CD4-positive, alpha-beta T cell treated with Interleukin-17A for 1 hour (primary cell): ENCODE measurements at places on chromosomes 12 and 14.

- peak; percentile 63 for DNase-seq
These were observed at the start of gene TMEM30B for GRCh38 chr14:61281186-61281947. TSS of gene TMEM30B (minus strand) at chr14:61281338. CDS start at chr14:61281147, 191 bp downstream.

DNA sequence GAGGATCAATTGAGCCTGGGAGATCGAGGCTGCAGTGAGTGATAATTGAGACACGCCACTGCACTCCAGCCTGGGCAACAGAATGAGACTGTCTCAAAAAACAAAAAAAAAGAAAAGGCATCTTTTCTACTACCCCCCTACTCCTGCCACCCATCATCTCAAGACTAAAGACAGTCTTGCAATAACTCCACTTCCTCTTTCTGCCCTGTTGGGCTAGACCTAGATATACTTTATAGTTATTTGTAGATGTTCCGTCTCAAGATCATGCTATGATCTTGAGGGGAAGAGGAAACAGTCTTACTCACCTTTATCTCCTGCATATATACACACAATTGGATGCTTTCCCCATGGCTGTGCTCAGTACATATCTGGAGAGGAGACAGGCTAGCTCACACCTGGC is 12.1 kb upstream of the ESPL1 start:
- DNase-seq, result no peak

- DNase-seq, result no peak
These were observed 141.9 kb downstream of the BICD1 start for GRCh38 chr12:32248441-32249140.

DNA sequence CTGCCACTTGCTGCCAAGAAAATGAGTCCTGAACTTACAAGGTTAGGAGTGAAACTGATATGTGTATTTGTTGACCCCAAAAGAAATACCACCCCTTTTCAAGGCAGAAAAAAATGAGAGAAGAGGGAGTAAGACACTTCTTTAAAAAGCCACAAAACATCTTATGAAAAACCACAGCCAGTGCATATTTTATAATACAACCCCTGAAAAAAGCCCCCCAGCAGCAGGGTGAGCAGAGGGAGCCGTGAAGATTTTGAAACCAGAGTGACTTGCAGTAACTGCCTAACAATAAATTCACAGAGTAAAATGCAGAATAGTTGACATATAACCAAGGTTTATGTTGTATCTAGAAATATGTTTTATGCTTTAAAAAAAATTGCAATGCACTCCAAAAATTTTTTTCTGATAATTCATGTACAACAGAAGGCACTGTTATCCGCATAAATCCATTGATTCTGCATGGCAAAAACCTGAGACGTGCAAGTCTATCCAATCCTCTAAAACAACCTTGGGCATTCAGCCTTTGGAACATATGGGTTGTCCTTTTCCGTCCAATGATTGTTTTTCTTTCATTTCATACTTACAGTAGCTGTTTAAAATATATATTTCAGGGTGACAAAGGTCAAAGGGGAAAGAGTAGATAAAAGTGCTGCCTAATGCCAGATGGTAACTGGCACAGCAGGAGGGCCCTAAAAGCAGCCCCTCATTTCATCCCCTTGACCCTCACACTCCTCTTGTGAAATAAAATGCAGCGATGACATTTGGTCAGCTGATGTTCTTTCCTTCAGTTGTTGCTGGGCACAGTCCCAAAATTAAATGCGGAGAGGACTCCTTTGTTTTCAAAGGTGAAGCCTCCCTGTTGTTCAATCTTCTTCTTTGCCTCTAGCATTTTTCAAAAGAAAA is 65.3 kb downstream of the IPO8 start:
- DNase-seq, result no peak

GRCh38 chr14:100149851-100150611 is 9.4 kb downstream of the DEGS2 start:
- DNase-seq, result no peak

DNA sequence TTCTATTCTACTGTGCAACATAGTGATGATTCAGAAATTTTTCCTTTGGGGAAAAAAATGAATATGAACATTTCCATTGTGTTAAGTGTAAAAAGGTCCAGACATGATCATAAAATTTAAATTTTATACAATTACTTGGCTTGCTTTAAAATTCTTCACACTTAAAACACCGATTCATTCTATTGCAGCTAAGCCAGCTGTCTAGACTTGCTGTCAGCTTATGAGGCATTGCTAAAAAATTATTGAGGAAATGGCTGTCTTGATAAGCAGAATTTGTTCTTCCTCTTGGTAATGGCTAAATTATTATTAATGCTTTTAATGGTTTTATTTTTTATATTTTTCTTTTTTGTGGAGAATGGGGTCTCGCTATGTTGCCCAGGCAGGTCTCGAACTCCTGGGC is 1.8 kb downstream of the LYSET start:
- no peak for DNase-seq

GRCh38 chr12:24861766-24862540 is 86.9 kb downstream of the BCAT1 start:
- DNase-seq, result no peak

GRCh38 chr12:67388331-67389138 is 119.4 kb downstream of the CAND1 start:
- DNase-seq, result no peak

GRCh38 chr12:66776974-66777373 is 98.1 kb upstream of the GRIP1 start:
- DNase-seq, result peak; percentile 43

DNA sequence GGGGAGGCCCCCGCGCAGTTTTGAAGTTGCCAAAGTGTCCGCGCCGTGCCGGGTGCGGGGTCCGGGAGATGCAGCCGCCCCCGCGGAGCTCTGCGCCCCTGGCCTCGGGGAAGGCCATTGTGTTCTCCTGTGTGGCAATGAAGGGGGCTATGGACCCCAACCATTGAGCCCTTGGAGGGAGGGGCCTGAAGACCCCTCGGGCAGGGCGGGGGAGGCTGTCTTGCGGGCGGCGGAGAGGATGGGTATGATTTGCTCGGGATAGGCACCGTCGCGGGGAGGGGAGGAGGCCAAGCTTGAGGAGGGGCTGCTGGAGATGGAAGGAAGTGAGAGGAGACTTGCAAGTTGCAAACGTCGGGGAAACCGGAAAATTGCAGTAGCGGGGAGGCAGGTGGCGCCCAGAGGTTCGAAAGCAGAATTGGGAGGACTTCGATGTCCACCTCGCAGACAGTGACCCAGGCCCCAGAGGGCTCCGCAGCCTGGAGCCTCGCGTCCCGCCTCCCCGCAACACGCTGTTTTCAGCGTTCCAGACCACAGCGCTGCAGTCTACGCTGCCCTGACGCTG is 25.4 kb downstream of the BCL11B start:
- peak; percentile 66 for DNase-seq

GRCh38 chr14:60721326-60722106 is 2.6 kb downstream of the SIX4 start:
- peak; percentile 32 for DNase-seq

DNA sequence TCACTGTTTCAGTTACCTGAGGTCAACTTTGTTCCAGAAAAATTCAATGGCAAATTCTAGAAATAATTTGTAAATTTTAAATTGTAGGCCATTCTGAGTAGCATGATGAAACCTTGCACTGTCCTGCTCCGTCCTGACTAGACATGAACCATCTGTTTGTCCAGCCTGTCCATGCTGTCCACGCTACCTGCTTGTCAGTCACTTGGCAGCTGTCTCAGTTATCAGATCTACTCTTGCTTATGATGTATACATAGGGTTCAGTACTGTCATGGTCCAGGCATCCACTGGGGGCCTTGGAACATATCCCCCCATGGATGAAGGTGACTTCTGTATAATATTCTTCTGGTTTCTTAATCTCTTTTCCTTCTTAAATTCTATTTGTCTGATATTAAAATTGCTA is 14.1 kb upstream of the EVL start:
- DNase-seq, result no peak

DNA sequence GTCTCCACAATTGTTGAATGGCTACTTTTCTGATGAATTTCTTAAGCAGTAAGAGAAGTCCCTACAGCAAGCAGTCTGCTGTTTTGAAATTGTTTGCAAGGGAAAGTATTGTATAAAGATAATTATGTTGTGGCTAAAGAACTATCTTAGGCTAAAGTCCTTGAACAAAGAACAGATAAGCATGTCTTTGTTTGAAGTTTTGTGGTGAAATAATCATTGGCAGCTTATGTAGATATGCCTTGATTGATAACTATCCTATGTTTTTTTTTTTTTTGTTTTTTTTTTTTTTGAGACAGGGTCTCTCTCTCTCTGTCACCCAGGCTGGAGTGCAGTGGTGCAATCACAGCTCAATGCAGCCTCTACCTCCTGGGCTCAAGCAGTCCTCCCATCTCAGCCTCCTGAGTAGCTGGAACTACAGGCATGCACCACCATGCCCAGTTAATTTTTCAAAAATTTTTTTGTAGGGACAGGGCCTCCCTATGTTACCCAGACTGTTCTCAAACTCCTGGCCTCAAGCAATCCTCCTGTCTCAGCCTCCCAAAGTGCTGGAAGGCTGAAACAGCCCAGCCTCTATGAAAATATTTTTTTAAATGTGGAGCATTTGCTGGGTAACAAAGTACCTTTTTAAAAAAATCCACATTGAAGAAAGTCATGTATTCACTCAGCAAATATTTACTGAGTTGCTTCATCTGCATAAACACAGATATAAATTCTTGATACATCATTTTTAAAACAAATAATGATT is 80.8 kb downstream of the LLPH start:
- DNase-seq, result no peak

- DNase-seq, result peak; percentile 10
These were observed 21.7 kb downstream of the AICDA start for GRCh38 chr12:8590842-8591545.

DNA sequence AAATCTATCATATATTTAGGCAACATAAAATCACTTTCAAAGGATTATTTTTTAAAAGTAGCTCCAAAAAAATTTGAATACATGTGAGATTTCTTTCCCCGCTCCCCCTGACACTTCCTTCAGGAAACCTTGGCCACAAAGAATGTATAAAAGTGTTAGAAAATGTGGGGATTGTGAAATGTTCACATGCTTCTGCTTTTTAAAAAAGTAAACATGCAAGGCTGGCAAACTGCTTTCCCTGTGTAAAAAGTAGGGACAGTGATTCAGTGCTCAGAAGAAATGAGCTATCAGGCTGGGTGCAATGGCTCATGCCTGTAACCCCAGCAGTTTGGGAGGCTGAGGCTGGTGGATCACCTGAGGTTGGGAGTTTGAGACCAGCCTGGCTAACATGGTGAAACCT is 26.6 kb downstream of the MBIP start:
- DNase-seq, result no peak

DNA sequence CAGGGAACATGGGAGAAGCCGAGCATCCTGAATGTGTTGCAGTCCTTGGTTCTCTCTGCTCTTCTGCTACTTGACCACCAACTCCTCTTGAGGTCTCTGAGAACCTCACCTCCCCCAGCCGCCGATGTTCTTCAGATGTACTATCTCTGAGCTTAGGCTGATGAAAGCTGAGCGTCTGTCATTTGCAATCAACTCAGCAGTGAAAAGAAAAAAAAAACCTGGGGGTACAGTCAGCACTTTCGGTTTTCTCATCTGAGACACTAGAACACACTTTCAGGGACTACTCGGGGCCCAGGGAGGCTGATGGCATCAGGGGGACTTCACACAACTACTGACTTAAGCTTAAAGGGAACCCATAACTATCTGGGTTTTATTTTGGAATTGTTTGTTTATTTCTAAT is 9.6 kb upstream of the FLVCR2 start:
- DNase-seq, result no peak

DNA sequence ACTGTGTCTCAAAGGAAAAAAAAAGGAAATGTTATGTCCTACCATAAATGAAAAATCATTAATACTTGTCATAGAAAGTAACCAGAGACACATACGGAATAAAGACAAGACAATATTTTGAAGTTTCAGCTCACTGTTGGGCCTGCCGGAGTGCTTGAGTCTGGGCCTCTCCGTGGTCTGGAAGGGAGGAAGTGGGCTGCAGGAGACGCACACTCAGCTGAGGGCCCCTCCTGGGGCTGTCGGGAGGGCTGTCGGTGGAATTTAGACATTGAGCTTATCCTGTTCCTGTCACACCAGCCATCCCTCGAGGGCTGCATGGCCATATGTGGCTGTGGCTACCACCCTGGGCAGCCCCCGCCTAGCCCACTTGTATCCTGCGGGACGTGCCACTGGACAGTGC is 80.6 kb downstream of the DDX51 start:
- no peak for DNase-seq

DNA sequence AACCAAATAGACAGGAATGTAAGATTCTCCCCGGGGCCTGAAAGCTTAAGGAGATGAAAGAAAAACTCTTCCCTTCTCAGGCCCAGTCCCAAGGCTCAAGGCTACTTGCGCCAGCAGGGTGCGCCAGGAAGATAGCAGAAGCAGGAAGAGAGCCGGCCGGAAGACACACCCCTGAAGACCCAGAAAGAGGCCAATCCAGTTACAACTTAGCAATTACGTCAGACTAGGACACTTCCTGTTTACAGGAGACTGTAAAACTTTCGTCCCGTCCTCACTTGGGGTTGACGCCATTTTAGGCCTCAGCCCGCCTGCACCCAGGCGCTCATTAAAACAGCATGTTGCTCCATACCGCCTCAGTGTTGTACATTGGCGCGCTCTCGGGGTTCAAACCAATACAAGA is 9.4 kb downstream of the COX16 start:
- DNase-seq, result no peak

- DNase-seq, result no peak
These were observed 17.3 kb downstream of the TMEM132D start for GRCh38 chr12:129886541-129886940.

DNA sequence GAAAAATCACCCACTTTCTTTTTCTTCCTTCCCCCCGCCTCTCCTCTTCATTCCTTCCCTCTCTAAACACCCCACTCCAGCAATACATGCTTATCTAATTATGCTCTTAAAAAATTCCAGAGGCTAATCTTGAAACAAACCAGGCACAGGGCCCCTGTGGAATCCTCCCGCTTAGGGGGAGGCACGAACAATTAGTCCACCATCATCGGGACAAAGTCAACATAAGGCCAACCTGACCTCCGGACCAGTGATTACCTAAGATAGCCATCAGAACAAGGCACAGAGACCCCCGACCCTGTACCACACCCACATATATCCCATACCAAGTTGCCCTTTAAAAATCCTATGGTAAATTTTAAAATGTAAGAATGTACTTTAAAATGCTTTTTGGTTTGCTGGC is 47.1 kb downstream of the KIF21A start:
- no peak for DNase-seq

- no peak for DNase-seq
These were observed 35.5 kb downstream of the SLC5A8 start for GRCh38 chr12:101174541-101174940.

GRCh38 chr12:114684098-114684869 is at the start of gene TBX3:
TSS of gene TBX3 (minus strand) at chr12:114684175. CDS start at chr12:114683200, 975 bp downstream.
- DNase-seq, result peak; percentile 29

DNA sequence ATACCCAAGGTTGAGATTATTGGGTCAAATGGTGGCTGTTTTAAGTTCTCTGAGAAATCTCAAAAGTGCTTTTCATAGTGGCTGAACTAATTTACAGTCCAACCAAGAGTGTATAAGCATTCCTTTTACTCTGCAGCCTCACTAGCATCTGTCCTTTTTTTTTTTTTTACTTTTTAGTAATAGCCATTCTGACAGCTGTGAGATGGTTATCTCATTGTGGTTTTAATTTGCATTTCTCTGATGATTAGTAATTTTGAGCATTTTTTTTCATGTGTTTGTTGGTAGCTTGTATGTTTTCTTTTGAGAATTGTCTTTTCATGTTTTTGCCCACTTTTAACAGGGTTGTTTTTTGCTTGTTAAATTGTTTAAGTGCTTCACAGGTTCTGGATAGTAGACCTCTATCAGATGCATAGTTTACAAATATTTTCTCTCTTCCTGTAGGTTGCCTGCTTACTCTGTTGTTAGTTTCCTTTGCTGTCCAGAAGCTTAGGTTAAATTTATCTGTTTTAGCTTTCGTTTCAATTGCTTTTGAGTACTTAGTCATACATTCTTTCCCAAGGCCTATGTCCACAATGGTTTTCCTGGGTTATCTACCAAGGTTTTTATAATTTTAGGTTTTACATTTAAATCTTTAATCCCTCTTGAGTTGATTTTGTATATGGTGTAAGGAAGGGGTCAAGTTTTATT is 881.3 kb upstream of the SEL1L start:
- no peak for DNase-seq
